ENCODE measurements at places on chromosomes 7 and 10.

- peak; percentile 22 for DNase-seq
Measured at GRCh38 chr10:118108194-118109026, 61.7 kb upstream of the RAB11FIP2 start.

DNA sequence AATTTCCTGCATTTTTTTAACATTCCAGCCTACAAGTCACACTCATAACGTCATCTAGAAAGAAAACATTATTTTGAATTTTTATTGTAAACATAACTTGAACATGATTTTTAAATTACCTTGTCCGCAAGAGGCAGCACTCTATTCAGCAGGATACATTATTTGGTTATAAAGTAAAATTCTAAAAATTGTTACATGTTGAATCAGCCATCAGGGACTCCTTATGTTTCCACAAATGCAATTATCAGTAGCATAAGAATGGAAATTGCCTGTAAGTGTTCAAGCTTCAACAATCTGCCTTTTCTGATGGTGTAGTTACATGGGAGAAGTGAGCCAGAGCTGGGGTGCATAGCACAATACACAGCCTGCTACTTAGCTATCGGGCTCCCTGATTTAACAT lies 97.5 kb downstream of the ZNF365 start:
- DNase-seq: peak; percentile 88

GRCh38 chr10:79904671-79905321 lies 44.1 kb downstream of the SFTPD start:
- DNase-seq: peak; percentile 70

DNA sequence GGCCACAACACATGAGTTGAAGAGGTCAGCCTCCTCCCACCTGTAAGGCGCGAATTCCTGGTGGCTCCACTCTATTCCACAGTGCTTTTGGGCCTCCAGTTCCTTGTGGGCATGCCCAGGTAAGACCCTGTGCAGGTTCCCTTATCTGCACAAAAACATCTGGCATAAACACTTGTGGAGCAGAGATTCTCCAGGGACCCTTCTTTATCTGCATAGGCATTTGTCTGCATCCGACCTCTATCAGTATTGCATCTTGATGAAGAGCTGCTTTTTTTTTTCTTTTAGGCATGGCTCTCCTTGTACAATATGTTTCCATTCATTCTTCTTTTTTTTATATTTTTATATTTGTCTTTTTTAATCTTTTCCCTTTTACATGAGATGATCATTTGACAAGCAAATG lies 58.4 kb downstream of the ANKMY2 start:
- no peak for DNase-seq

GRCh38 chr10:34936061-34936460 lies 121.0 kb upstream of the PARD3 start:
- DNase-seq: no peak

DNA sequence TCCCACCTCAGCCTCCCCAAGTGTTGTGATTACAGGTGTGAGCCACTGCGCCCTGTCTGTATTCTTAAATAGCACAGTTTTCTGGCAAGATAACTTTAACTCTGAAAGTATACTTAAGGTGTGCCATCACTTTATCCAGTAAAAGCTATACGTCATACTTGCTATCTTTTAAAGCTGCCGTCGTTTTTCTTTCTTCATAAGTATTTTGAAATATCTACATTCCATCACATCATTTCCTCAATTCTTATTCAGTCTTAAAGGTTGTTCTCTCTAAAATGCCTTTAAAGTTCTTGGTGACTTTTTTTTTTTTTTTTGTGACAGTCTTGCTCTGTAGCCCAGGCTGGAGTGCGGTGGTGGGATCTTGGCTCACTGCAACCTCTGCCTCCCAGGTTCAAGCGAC lies 34.7 kb downstream of the PTPN12 start:
- no peak for DNase-seq

DNA sequence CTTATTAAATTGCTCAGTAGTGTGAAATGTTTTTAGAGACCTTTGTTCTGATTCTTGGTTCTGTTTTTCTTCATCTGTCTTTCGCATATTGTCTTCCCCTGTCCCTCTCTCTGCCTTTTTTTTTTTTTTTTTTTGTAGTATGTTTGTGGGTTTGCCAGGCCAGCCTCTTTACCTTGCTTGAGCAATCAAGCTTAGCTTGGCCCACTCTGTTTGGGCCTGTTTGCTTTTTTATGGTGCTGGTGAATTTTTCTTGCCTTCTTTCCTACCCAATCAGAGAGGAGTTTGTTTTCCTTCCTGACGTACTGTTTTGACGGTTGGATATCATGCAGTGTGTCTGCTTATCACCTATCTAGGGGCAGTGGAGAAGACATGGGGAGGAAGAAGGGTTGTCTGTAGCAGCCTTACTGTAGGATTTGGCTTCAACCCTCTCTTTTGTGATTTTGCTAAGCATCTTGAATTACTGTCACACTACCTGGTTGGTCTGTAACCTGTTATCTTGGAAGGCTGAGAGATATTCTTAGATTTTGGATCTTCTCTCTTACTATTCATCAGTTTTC lies 64.0 kb downstream of the BBS9 start:
- DNase-seq: no peak

GRCh38 chr10:85611746-85612377 lies 754.7 kb downstream of the GRID1 start:
- no peak for DNase-seq

GRCh38 chr10:92699518-92700381 lies 10.0 kb downstream of the HHEX start:
- DNase-seq: peak; percentile 67

GRCh38 chr7:25359471-25360059 lies 131.3 kb upstream of the NPVF start:
- no peak for DNase-seq
